ENCODE measurements at places on chromosomes 1 and 21.

DNA sequence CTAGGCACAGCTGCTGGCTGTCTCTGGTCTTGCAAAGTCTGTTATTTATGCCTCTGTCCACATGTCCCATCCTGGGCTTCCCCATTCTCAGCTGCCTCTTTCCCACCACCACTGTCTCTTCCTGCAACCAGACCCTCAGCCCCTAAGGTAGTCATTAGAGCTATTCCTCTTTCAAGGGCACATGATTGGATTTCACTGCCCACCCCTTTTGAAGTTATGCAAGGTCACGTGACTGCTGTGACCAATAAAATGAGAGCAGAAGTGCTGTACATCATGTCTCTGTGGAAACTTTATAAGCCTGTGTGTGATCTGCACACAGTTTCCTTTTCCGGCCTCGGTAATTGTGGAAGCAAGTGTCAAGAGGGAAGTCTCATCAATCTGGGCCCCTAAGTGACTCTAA is 136.6 kb upstream of the HMGB4 start:
- no peaks in the 10 kb centered on the region for H3K36me3 ChIP-seq
- no peaks in the 10 kb centered on the region for H3K27me3 ChIP-seq
- H3K4me3 ChIP-seq: no peak overlapping the region
- H3K27ac ChIP-seq: no peak overlapping the region
- no peak for DNase-seq

- peak overlapping the region; percentile 83 for H3K27ac ChIP-seq
- DNase-seq: no peak
Observed at GRCh38 chr1:223772771-223773160, 60.4 kb downstream of the CAPN2 start.

DNA sequence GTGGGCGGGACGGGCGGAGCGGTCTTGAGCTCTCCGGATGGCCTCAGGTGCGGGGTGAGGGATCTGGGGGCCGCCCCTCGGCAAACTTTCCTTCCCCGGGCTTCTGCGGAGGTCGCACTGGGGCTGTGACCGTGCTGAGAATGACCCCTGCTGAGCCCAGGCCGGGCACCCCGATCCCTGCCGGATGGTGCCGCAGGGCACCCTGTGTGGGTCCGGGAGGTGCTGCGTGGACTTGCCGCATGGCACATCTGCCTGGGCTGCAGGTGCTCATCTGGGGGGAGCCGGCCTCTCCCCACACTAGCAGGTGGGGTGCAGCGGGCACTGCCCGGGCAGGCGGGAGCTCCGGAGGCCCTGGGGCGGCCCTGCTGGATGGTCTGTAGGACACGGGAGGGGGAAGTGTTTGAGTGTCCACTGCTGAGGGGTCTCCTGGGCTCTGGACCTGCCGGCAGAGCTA is 31.8 kb upstream of the PEX10 start:
- H3K27ac ChIP-seq: no peak overlapping the region
- peaks cover 73% of the 10 kb centered on the region for H3K4me1 ChIP-seq
- H3K27me3 ChIP-seq: peaks cover 58% of the 10 kb centered on the region
- no peaks in the 10 kb centered on the region for H3K36me3 ChIP-seq
- no peak for DNase-seq

DNA sequence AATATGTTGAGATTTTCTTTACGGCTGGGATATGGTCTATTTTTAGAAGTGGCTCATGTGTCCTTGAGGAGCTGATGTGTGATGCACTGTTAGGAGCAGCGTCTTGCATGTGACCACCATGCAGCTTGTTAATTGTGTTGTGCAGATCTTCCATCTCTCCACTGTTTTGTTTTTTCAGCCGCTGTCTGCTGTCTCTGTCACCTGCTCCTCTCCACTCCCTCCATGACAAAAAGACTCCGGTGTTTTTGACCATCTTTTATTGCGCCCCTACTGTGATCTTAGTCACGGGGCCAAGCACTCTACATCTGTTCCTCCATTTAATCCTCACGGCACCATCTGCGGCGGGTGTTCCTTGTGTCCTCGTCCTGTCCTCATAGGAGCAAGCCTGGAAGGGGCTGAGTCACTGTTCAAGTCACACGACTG is 51.8 kb downstream of the ADARB1 start:
- H3K36me3 ChIP-seq: peaks cover 3% of the 10 kb centered on the region
- H3K4me3 ChIP-seq: no peak overlapping the region
- DNase-seq: no peak
- H3K27me3 ChIP-seq: no peaks in the 10 kb centered on the region
- H3K27ac ChIP-seq: no peak overlapping the region

DNA sequence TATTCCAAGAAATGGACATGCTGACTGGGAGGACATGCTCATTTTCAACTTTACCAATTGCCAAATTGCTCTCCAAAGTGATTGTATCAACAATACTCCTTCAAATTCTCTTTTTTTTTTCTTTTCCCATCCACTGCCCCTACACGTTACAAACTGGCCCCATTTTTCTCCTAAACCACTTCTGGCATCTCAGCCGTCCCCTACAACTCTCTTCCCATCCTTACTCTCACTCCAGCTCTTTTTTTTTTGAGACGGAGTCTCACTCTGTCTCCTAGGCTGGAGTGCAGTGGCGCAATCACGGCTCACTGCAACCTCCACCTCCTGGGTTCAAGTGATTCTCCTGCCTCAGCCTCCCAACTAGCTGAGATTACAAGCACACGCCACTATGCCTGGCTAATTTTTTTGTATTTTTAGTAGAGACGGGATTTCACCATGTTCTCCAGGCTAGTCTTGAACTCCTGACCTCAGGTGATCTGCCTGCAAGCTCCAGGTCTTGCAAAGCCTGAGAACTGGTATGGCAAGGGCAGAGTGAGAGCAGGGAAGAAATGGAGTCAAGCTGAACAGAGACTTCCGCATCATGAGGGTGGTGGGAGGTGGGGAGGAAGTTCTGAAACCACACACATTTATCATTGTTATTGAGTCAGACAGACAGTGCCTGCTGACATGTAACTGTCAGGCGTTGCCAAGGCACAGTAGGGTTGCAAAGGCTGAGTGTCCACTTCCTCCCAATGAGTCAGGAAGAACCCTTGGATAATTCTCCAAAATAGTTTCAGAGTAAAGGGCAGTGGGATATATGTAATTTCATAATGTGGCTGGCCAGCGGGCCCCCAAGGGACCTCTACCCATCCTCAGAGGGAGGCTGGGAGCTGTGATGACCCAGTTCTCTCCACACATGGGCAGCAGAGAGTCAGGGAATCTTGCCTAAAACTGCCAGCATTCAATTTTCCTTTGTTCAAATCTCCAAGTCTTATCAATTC is 17.4 kb downstream of the CELA3A start:
- peak; percentile 90 for DNase-seq
- no peaks in the 10 kb centered on the region for H3K36me3 ChIP-seq
- H3K27me3 ChIP-seq: no peaks in the 10 kb centered on the region
- H3K4me3 ChIP-seq: no peak overlapping the region

DNA sequence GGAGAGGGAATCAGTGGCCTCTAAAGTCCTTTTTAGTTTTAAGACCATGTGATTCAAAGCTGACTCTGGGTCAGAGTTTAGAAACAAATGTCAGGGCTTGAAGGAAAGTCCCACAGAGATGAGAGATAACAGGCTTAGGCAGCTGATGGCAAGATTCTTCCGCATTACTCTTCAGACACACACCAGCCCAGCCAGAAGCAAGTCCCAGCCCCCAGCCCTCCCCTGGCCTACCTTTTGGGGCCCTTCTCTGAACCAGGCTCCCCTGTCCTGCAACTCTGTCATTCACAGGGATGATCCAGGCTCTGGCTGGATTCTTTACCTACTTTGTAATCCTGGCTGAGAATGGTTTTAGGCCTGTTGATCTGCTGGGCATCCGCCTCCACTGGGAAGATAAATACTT is 13.1 kb upstream of the CASQ1 start:
- no peaks in the 10 kb centered on the region for H3K4me1 ChIP-seq
- H3K27me3 ChIP-seq: peaks cover 43% of the 10 kb centered on the region
- H3K36me3 ChIP-seq: no peaks in the 10 kb centered on the region

- no peak overlapping the region for H3K4me3 ChIP-seq
- H3K27ac ChIP-seq: no peak overlapping the region
- H3K27me3 ChIP-seq: no peaks in the 10 kb centered on the region
- peaks cover 8% of the 10 kb centered on the region for H3K4me1 ChIP-seq
- no peak for DNase-seq
- no peaks in the 10 kb centered on the region for H3K36me3 ChIP-seq
Observed at GRCh38 chr1:235009561-235010306, 118.9 kb downstream of the TOMM20 start.

DNA sequence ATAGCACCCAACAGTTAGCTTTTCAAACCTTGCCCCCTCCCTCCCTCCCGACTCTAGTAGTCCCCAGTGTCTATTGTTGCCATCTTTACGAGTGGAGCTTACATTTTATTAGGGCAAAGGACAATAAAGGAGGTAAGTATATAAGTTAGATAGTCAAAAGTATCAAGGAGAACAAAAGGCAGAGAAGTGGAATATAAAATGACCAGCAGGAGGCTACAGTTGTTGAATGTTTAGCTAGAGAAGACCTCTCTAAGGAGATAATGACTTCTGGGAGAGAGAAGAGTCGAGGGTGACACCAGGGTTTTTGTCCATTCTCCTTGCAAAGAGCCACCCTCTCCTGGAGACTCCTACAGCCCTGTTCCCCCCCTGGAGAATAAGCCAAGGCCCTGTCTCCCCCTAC is 48.7 kb downstream of the SYT6 start:
- no peak overlapping the region for H3K27ac ChIP-seq
- H3K36me3 ChIP-seq: no peaks in the 10 kb centered on the region
- no peak overlapping the region for H3K4me3 ChIP-seq
- H3K27me3 ChIP-seq: peaks cover 74% of the 10 kb centered on the region
- DNase-seq: no peak

DNA sequence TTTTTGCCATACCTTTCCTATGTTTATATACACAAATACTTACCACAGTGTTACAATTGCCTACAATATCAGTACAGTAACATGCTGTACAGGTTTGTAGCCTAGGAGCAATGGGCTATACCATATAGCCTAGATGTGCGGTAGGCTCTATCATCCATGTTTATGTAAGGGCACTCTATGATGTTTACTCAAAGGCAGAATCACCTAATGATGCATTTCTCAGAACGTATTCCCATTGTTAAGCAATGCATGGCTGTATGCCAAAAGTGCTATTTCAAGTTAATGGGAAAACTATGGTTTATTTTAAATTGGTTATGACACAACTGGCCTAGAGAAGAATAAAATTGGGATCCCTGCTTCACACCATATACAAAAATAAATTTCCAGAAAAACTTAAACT is 36.9 kb upstream of the DISP1 start:
- DNase-seq: peak; percentile 16
- H3K27ac ChIP-seq: no peak overlapping the region
- H3K36me3 ChIP-seq: no peaks in the 10 kb centered on the region
- H3K4me1 ChIP-seq: no peaks in the 10 kb centered on the region
- H3K27me3 ChIP-seq: no peaks in the 10 kb centered on the region
- H3K4me3 ChIP-seq: no peak overlapping the region

- H3K4me3 ChIP-seq: no peak overlapping the region
- peaks cover 6% of the 10 kb centered on the region for H3K4me1 ChIP-seq
- H3K36me3 ChIP-seq: peaks cover 79% of the 10 kb centered on the region
- H3K27me3 ChIP-seq: no peaks in the 10 kb centered on the region
- peak overlapping the region; percentile 48 for H3K27ac ChIP-seq
Observed at GRCh38 chr1:21703318-21703963, 34.3 kb upstream of the RAP1GAP start.

DNA sequence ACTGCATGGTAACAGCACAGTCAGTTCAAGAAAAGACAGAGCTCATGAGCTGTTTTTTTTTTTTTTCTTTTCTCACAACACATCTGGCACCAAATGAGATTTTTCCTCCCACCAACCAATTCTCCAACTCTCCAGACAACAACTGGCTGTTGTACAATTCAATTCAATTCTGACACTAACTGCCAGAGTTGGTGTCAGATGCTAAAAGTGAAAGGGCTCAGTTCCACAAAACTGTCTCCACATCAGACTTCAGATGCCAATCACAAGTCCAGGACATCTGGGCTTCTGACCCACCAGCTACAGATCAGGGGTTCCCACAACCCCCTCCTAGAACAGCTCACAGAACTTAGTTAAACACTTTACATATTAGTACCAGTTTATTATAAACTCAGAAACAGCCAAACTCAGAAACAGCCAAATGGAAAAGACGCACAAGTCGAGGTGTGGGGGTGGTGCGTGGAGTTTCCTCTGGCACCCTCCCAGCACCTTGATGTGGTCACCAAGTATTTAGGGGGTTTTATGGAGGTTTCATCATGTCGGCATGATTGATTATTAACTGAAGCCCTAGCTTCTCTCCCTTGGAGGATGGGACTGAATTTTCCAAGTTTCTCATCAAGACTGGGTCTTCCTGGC is 39.2 kb upstream of the LRRC8D start:
- DNase-seq: no peak
- H3K27ac ChIP-seq: peak overlapping the region; percentile 48
- H3K4me3 ChIP-seq: no peak overlapping the region
- H3K36me3 ChIP-seq: no peaks in the 10 kb centered on the region
- H3K27me3 ChIP-seq: no peaks in the 10 kb centered on the region

DNA sequence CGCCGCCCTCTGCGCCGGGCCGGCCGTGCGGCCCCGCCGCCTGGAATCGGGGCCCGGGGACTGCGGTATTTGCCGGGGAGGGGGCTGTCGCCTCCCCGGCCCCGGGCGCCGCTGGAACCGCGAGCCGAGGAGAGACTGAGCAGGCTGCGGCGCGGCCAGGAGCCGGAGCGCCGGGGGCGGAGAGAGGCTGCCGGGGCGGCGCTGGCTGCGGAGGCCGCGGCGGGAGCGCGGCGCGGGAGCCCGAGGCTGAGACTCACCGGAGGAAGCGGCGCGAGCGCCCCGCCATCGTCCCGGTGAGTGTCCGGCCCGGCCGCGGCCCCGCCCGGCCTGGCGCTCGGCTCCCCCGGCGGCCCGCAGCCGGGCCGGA is 746 bp downstream of the DYRK1A start:
- no peaks in the 10 kb centered on the region for H3K36me3 ChIP-seq
- no peak overlapping the region for H3K27ac ChIP-seq
- peak overlapping the region; percentile 98 for H3K4me3 ChIP-seq
- H3K4me1 ChIP-seq: peaks cover 4% of the 10 kb centered on the region
- DNase-seq: no peak

DNA sequence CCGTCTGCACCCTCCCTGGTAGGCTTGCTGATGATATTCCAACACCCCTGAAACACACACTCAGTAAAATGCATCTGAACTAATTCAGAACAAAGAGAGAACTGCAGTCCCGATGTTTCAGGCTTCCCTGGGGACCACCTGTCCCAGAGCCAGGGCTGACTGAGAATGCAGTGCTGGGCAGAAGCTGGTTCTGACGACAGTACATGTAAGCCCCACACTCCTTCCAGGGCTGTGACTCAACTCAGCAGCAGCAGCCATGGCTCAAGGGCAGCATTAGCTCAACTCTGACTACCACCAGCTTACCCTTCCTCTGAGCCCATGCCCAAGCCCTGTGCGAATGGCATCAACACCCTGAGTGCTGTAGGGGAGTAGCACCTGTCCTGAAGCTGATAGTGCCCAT is 56.4 kb upstream of the SIPA1L2 start:
- H3K4me1 ChIP-seq: peaks cover 6% of the 10 kb centered on the region
- H3K27ac ChIP-seq: no peak overlapping the region
- H3K4me3 ChIP-seq: no peak overlapping the region
- DNase-seq: peak; percentile 10
- H3K27me3 ChIP-seq: no peaks in the 10 kb centered on the region

DNA sequence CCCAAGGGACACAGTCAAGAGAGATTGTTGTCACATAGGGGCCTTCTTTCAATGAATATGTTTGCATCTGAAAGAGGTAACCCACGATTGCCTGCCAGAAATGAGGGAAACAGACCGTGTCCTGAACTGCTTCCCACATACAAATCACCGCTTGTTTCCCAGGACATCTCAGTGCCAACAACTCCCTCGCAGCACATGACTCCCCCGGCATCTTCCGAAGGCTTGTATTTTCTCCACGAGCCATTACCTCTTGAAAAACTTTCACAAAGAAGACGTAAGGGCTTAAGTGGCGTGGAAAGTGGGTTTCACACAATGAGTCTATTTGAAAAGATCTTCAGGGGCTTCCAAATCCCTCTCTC is 31.6 kb upstream of the PDE9A start:
- H3K36me3 ChIP-seq: no peaks in the 10 kb centered on the region
- no peak overlapping the region for H3K27ac ChIP-seq
- H3K4me1 ChIP-seq: peaks cover 10% of the 10 kb centered on the region
- DNase-seq: no peak
- peaks cover 93% of the 10 kb centered on the region for H3K27me3 ChIP-seq

All from mesenchymal stem cell (in vitro differentiated cells and primary cell).